ENCODE measurements at places on chromosomes 4 and X.

GRCh38 chrX:11416600-11416999 is 123.4 kb downstream of the AMELX start:
- no peak for DNase-seq

GRCh38 chr4:19130866-19131265 is 1109.3 kb upstream of the LCORL start:
- DNase-seq: no peak

DNA sequence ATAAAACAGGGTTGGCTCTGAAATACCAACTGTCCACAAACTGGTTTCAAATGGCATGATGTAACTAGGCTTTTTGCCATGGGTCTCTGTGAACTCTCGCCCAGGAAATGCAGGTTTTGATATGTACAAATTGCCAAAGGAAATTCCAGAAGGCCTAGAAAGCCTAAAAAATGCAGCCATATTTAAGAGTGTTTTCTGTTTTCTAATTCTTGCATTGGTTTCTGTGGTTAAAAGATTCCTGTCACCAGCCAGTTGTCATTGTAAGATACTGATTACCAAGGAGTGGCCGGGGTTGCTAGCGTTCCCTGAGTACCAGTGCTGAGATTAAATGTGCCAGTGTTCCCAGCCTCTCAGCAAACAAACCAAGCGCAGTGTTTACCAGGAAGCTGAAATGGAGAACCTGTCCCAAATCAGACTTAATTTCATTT is 53.9 kb upstream of the SORBS2 start:
- no peak for DNase-seq

- DNase-seq: no peak
Observed at GRCh38 chr4:70515367-70516250, 2.8 kb upstream of the AMTN start.

- no peak for DNase-seq
Observed at GRCh38 chr4:147808447-147808846, 76.6 kb downstream of the ARHGAP10 start.

GRCh38 chrX:22124098-22124497 is 92.0 kb downstream of the PHEX start:
- DNase-seq: no peak

GRCh38 chrX:112851806-112852205 is 11.2 kb upstream of the AMOT start:
- DNase-seq: no peak

- DNase-seq: peak; percentile 21
Observed at GRCh38 chrX:106415276-106415895, 196.4 kb upstream of the RADX start.

- DNase-seq: no peak
Observed at GRCh38 chr4:86432559-86433134, 72.8 kb upstream of the MAPK10 start.

GRCh38 chr4:61630548-61630947 is 430.4 kb downstream of the ADGRL3 start:
- DNase-seq: no peak

DNA sequence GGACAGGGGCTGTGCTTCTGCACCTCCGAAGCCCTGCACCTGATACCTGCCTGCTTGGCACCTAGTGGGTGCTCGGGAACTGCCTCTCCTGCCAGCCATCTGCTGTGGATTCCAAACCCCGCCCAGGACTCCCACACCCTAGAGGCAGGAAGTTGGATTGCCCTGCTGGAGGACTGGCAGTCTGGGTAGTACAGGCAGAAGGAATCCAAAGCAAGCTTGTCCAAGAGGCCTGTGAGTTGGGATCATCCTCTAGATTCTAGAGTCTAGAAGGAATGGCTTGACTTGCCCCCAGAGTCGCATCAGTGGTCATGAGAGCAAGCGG is 64.6 kb upstream of the MTM1 start:
- no peak for DNase-seq

- no peak for DNase-seq
Observed at GRCh38 chr4:158667651-158668198, 4.0 kb downstream of the C4orf46 start.

DNA sequence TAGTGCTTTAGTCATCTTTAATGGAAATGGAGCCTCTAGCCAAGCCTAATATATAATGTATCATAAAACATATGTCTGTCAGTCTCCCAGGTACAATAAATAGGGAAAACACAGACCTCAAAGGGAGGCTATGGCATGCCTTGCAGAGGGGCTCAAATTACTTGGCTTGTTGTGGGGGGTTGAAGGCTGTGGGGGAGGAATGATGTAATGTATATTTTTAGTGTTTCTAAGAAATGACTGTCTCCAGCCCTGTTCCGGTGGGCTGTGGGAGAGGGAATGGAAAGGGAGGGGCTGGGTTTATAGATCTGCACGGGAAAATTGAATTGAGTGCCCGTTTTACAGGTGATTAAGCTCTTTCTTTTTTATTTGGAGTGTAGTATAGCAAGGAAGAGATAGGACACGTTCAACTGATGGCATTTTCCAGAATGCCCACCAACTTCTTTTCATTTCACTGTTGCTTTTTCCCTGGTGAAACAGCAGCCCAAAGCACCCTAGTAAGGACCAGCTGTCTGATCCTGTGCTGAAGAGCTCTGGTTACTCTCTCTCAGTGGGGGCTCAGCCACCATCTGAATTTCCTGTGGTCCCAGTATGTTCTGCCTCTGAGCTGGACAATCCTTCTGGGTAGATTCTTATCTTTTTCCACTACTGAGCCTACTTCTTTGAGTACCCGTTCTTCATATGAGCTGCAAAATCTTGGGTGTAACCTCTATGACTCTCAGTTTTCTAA is 220.7 kb upstream of the CASK start:
- DNase-seq: no peak

GRCh38 chr4:105453550-105454205 is 20.2 kb downstream of the PPA2 start:
- DNase-seq: no peak

- no peak for DNase-seq
Observed at GRCh38 chr4:3031357-3032082, 42.8 kb downstream of the HTT-AS start.

DNA sequence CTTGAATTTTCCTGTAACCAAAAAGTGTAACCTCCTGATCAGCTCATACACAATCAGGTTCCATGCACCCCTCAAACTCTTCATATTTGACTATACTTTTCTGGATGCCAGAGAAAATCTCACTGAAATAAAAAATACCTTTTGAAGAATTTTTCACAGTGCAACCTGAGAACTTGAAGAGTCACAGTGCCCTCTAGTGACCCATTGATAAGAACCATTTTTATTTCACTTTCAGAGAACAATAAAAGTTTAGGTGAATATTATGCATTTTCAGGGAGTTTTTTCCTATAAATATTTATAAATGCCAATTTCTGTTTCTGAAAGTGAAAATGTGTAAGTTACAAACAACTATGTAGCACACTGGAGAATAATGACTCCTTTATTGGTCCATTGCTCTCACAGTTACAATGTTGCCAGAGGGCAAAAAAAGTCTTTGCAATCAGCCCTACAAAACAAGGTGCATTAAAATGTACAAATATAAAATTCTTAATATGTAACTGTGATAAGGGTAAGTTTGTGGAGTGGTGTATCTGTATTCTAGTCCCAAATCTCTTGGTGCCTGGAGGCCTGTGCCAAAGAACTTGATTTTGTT is 153.6 kb upstream of the INTU start:
- peak; percentile 17 for DNase-seq

GRCh38 chr4:53967986-53968385 is 96.4 kb downstream of the CHIC2 start:
- no peak for DNase-seq

DNA sequence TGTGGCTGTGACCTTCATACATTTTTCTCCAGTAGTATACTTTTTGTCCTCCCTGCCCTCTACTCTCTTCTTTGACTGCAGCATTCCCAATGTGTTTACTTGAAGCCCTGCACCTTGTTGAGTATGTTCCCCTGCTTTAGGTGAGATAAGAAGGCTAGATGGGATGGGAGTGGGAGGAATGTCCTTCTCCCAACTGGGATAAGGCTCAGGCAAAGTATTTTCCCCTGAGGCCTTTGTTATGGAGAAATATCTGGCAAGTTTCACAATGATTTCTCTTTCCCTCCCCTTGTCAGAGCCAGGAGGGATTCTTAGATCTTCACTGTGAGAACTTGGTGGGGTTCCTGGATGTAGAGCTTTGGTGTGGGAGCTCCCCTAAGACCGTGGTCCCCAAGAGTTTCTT is 131.8 kb downstream of the CLCN5 start:
- no peak for DNase-seq

GRCh38 chr4:31086756-31087330 is 366.7 kb downstream of the PCDH7 start:
- DNase-seq: no peak

- DNase-seq: no peak
Observed at GRCh38 chrX:97215186-97215585, 331.5 kb downstream of the RPA4 start.

DNA sequence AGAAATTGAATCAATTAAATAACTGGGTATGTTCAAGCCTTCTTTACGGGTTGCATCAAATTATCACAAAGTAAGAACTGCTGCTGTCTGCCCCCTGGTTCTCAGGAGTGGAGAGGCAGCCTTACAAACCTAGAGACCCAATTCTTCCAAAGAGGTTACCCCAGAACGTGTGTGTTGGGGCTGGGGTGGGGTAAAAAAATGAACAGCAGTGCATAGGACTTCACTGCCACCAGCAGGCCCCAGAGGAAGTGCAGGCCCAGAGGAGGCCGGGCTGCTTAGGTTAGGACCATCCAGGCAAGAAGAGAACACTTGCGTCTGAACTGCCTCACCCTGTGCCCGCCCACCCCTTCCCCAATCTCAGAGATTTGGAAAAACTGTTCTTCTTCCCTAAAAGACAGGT is 1.5 kb upstream of the NWD2 start:
- DNase-seq: no peak

DNA sequence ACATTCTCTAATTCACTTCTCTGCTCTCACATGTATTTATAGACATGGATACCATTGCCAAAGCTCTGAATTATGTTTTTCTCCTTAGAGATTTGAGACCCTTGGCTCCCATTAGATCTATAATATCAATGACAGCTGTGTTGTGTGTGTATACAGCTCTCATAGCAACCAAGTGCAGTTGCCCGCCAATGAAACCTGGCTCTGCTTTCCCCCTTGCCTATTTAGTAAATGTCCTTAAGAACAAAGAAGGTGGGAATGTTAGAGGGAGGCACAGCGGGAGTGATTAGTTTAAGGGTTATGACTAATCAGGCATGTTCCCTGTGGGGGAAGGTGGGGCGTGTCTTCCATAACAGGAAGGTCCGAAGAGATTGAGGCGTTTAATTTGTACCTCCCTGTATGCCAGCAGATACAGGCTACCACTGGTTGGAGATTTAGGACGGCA is 100.5 kb upstream of the TBC1D9 start:
- DNase-seq: no peak

GRCh38 chrX:155998116-155998515 is 620 bp downstream of the IL9R start:
- no peak for DNase-seq

GRCh38 chr4:967113-968104 is 6.0 kb downstream of the DGKQ start:
- no peak for DNase-seq

GRCh38 chr4:18670034-18670433 is 648.5 kb upstream of the LCORL start:
- no peak for DNase-seq

DNA sequence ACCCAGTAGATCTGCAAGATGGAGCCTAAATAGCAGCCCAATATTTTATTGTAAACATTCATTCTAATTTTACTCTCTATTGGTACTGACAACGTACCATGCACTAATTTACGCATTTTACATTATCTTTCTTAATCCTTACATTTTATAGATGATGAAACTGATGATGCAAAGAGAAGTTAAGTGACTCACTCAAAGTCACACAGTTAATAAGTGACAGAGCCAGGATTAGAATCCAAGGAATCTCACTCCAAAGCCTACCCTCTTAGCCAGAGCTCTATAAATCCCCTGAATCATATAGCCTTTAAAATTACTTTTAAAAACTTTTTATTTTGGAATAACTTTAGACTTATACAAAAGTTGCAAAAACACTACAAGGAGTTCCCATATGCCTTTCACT is 37.6 kb downstream of the PHKA1 start:
- no peak for DNase-seq

DNA sequence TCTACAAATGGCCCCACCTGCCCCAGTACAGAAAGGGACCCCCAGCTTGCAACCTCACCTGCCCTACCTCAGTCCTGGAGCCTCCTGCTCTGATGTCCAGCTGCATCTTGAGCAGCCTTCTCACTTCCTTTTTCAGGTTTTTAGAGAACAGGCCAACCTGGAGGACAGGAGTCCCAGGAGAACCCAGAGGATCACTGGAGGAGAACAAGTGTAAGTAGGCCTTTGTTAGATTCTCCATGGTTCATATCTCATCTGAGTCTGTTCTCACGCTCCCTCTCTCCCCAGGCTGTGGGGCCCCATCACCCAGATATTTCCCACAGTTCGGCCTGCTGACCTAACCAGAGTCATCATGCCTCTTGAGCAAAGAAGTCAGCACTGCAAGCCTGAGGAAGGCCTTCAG is 3.6 kb downstream of the MAGEA11 start:
- no peak for DNase-seq

GRCh38 chr4:82809619-82810018 is 11.0 kb upstream of the SCD5 start:
- no peak for DNase-seq

DNA sequence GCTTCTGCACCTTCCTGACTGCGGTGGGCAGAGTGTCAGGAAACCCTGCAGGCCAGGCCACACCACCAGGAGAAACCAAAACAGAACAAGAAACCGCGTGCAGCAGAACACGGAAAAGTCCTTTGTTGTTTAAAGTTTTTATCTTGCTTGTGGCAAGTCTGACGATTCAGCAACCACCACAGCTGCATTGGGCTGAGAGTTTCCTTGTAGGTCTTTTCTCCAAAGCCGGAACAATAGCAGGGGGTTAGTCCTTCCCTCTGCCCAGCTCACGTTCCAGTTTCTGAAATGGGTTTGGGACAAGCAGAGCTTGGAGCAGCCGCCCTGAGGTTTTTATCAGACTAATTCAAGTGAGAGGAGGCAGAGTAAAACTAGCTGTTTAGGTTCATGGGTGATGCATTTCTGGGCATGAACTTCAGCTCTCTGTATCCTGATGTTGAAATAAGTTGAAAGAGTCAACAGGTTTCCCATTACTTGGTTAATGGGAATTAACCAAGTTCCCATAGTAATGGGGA is 216.9 kb downstream of the PTTG2 start:
- peak; percentile 55 for DNase-seq

- peak; percentile 73 for DNase-seq
Observed at GRCh38 chr4:38664706-38665401, 855 bp downstream of the KLF3 start.

DNA sequence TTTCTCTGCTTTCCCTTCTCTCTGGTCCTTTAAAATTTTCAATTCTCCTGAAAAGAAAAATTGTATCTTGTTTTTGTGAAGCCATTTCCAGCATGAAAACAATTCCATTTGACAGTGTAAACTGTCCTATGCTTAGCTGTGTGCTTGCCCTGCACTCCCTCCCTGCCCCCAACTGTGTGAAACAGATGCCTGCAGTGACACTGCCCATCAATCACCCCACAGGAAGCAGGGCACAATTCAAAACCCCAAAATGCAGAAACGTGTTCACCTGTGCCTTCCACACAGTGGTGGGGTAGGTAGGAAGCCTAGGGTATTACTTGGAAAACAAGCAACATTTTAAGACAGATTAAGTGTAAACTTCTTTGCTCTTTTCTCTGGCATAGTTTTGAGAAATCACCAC is 6.2 kb upstream of the FHDC1 start:
- no peak for DNase-seq

Data from pons (tissue), 1 donor.